ENCODE measurements at places on chromosomes 11 and 22.

DNA sequence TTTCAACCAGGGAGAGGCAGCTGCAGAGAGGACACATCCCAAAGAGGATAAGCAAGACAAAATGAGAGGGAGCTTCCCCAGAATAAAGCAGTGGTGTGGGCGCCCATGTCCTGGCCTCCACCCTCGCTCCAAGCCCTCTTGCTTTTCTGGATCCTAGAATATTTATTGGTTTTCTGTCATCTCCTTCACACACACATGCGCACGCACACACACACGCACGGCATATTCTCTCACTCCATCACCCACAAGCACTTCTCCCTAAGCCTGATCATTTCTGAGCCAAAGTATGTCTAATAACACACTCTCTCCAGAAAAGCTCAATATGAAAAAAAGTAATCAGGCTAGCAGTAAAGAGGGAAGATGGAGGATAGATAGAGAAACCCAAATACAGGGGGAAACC is 7.6 kb downstream of the IGSF9B start:
- DNase-seq = no peak

DNA sequence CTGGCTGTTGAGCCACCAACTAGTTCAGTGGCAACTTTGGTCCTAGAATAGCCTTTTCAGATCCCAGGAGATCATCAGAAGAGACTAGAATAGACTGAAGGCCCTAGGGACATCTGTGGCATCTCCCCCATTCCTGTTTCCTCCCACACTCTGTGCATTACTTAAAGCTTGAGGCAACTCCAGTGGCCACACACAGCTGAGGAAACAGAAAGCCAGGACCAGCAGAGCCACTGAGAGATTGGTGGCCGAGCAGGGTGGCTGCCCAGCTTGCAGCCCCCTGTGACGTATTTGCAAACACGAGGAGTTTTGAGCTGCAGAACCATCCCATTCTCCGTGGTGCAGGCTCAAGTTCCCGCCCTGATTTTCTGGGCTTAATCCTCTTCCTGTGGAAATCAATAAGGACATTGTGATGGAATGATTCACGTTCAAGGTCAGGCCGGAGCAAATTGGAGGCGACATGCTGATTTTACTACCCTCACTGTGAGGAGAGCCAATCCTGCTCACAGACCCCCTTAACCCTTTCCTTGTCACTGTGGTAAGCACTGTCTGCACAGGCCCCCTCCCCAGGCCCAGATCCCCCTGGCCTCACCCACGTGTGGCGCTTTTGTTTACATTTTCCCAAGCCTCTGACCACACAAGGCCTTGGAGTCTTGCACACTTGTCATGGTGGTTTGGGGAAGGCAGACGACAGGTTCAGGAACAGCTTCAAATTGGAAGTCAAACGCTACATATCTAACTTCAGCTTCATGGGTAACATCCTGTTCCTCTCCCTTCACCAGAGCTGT is 69.1 kb upstream of the MYOD1 start:
- no peak for DNase-seq

GRCh38 chr11:77107950-77108349 is 5.3 kb downstream of the OMP start:
- peak; percentile 91 for DNase-seq

DNA sequence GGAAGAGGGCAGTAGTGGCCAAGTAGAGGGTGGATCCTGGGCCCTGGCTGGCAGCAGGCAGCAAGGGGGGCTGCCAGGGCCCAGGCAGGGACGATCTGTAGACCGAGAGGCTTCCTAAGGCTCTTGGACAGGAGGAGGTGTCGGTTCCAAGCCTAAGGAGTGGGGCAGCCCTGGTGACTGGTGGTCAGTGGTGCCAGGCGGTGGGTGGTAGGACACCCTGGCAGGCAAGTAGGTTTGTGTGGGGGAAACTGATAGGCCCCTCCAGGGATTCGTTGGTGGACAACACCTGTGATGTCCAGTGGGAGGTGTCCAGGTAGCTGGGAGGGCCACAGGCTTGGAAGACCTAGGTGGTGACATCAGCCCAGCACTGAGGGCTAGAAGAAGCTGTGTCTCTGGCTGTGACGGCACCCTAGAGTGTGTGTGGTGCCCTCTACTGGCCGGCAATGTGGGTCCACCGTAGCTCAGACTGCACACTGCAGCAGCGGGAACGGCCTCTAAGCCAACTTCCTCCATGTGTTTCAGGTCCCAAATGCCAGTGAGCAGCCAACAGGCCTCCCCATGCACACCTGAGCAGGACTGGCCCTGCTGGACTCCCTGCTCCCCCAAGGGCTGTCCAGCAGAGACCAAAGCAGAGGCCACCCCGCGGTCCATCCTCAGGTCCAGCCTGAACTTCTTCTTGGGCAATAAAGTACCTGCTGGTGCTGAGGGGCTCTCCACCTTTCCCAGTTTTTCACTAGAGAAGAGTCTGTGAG is 9.4 kb upstream of the SAMM50 start:
- peak; percentile 82 for DNase-seq

DNA sequence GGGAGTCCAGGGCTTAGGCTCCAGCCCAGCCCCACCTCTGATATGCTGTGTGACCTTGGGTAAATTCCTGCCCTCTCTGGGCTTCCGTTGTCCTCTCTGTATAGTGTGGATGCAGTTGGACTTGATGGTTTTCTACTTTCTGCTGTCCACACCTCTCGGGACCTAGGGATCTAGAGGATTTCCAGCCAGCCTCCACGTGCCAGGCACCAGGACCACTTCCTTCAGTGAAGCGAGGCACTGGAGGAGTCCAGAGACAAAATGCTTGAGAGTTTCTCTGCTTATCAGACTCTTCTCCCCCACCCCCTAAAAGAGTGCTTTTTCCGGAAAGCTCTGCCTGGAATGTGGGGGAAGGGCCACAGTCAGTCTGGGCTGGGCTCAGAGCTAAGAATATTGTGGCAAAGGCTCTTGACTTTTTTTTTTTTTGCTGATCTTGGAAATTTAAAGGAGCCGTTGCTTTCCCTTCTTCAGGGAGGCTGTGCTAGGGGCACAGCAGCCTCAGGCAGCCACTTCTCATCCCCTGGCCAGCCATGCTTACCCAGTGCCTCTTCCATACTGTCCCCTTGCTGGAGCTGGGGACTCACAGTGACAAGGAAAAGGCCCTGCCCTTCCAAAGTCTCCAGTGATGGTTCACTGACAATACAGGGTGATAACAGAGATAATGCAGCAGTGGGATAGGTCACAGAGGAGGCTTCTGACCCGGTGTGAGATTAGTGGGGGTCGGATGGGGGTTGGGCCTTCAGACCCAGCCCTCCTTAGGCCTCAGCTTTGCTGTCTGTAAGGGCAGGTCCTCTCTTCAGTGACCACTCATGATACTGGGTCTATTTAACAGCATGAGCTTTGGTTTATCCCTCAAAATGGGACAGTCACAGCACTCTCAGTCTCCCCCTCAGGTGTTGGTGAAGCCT is 2.9 kb upstream of the SERPINH1 start:
- DNase-seq = peak; percentile 75

GRCh38 chr22:49724893-49725489 is 102.7 kb downstream of the BRD1 start:
- peak; percentile 88 for DNase-seq

- DNase-seq = no peak
Observed at GRCh38 chr11:70250876-70251658, 19.4 kb upstream of the PPFIA1 start.

Data from AG08396 (cell line).